Activated T-helper 1 cell treated with anti-CD3 and anti-CD28 coated beads, Interleukin-2, amount 50 U/mL, for 16 hours (primary cell): ENCODE measurements at places on chromosomes 3 and 15.

DNA sequence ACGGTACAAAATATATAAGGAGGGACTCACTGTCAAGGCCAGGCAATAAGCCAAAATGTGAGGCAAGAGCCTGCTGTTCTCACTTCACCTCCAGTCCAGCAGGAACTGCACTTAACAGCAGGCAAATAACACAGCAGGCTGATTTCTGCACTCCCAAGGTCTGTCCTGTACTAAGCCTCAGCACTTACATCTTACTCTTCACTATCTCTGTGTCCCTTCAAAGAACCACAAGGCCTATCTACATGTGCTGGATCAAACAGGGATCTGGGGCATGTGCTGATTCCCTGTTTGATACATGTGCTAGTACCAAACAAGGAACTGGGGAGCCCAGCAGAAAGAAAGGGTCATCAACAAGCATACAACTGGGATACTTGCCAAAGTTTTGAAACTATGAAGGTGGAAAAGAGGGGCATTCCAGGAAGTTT, 22.2 kb downstream of the UACA start:
- no peak for DNase-seq

DNA sequence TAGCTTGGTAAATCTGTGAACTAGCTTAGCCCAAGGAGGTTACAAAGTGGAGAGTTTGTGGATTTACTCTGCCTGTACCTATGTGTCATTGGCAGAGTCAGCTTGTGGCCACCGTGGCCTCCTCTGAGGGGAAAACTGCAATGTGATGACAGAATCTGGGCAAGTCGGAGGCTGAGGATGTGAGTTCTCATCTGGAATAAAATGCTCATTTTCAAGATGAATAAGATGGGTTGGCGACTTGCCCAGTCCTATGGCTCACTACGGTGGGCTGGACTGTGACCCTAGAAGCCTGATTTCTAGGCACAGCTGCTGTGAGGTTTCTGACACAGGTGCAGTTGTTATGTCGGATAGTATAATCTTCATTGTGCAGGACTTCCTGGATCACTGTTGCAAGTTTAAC, 83.7 kb downstream of the ETV5 start:
- DNase-seq = no peak

DNA sequence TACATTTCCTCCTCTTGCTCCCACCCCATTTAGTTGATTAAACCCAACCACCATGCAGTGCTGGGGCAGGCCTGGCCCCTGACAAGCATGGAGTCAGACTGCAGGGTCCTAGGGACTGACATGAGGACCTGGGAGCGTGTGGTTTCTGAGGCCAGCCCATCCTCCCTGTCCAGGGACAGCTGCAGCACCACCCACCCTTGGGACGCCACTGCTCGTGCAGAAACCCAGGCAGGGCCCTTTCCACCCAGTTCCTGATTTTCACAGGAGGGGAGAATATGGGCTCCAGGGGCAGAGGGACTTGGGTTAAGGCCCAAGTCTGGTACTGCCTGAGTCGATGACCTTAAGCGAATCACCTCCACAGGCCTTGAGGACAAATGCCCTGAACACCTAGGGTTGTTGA, 23.7 kb downstream of the PLXND1 start:
- DNase-seq = no peak

DNA sequence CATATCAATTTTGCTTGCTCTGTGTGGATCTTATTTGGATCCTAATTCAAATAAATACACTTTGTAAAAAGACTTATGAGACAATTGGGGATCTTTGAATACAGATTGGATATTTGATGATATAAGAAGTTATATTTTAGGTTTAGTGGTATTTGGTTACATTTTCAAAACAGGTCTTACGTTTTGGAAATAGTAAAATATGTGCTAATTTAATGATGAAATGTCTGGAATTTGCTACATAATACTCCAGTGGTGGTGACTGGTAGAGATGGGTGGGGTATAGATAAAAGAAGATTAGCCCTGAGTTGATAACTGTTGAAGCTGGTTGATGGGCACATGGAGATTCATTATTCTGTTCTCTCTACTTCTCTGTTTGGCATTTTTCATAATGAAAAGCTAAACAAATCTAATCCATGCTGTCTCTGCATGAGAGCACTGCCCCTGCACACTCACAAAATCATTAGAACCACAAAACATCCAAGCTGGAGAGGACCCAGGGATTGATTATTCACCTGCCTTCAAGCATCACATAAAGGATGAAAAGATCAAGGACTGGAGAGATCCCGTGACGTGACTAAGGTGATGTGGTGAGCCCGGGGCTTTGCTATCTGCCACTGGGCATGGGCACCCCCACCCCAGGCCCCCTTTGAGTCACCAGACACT, 58.9 kb downstream of the TLE3 start:
- no peak for DNase-seq

DNA sequence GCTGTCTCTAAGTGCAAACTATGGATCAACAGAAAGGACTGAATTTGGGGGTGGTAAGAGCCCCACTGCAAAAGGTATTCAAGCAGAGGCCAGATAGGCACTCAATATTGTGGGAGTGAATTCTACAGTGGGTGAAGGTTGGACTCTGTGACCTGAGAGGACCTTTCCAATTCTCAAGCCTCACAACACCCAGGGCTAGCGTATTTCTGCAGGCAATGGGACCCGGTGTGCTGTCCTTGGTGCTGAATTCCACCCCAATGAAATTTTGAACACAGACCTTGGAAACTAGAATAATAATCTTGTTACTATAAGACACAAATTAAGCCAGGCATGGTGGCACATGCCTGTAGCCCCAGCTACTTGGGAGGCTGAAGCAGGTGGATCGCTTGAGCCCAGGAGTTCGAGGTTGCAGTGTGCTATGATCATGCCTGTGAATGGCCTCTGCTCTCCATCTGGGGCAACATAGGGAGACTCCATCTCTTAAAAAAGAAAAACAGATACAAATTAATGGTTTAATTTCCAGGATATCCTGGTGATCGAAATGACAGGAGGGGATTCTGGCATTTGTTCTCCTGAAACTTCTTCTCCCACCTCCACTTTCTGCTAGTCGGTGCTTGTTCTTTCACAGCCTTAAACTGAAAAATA, 135.4 kb downstream of the RAB11A start:
- DNase-seq = no peak
